Metanephros (tissue), 2 donors: ENCODE measurements at places on chromosomes 2 and 18. TPM values are rescaled to one million over a fixed set of nuclear protein-coding genes. Genes with fewer than 3 reads are reported as not detected.

The APLF gene
- total RNA-seq = 7.3 TPM

The TMEFF2 gene
- 7.0 TPM for total RNA-seq

The NGEF gene
- 1.7 TPM for total RNA-seq

The SAG gene
- total RNA-seq = not detected

The UGT1A4 gene
- 0.29 TPM for total RNA-seq

The EVA1A gene
- total RNA-seq = 34.6 TPM
